Bronchial epithelial cell (primary cell): ENCODE measurements at places on chromosomes 13 and 19.

DNA sequence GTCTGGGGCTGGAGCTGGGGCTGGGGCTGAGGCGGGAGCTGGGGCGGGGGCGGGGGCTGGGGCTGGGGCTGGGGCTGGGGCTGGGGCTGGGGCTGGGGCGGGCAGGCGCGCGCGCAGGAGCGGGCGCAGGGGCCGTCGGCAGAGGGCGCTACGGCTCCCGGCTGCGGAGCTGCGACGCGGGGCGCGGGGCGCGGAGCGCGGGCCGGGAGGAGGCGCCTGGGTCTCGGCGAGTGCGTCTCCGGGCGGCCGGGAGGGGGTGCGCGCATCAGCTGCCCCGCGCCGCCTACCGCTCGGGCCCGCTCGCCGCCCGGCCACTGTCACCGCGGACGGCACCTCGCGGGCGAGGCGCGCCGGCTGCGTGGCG is 422 bp upstream of the MTUS2 start:
- DNase-seq = no peak

DNA sequence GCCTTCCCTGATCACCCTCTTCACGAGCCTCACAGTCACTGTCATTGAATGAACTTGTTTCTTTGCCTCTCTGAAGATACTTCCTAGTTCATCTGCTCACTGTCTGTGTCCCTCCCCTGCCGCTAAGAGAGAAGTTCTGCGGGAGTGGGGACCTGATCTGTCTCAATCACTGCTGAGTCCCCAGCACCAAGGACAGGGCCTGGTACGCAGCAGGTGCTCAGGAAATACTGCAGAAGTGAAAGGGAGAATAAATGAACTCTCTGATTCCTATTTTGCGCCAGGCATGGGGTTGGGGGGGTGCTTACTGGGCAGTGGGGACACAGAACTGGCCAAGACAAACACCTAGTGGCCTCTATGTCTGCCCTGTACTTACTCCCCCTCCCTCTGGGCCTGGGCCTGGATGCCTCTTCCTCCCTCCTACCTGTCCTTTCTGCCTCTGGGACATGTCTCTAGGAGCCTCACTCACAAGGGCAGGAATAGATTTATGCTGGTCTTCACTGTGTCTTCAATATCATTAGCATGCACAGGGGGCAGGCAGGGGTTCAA is 17.5 kb downstream of the FCGBP start:
- DNase-seq = no peak

GRCh38 chr19:14059652-14060155 is 2.2 kb downstream of the PALM3 start:
- no peak for DNase-seq

DNA sequence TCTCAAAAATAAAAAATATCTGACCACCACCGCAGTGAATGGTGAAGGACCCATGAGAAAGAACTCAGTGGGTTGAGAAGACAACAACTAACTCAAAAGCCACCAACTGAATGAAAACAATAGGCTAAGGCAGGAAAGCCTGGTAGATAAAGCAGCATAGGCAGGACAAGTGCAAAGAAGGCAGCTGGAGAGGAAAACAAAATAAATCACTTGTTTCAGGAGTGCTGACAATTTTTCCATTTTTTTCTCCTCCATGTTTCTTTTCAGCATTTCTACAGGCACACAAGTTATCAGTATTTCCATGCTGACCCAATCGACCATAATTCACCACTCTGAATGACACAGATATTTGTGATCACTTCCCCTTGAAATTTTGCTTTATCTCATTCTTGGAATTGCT is 597.8 kb downstream of the LIG4 start:
- DNase-seq = no peak

DNA sequence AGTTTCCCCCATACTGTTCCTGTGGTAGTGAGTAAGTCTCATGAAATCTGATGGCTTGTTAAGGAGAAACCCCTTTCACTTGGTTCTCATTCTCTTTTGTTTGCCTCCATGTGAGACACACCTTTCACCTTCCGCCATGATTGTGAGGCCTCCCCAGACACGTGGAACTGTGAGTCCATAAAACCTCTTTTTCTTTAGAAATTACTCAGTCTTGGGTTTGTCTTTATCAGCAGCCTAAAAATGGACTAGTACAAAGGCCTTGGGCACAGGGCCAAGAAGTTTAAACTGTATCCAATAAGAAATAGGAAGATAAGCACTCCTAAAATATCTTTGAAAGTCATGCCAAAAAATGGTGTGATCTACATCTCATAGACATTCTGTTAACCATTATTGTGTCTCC is 176.9 kb downstream of the TBC1D4 start:
- no peak for DNase-seq

- DNase-seq = peak; percentile 30
Measured at GRCh38 chr13:80923907-80924306, 583.0 kb upstream of the SPRY2 start.

DNA sequence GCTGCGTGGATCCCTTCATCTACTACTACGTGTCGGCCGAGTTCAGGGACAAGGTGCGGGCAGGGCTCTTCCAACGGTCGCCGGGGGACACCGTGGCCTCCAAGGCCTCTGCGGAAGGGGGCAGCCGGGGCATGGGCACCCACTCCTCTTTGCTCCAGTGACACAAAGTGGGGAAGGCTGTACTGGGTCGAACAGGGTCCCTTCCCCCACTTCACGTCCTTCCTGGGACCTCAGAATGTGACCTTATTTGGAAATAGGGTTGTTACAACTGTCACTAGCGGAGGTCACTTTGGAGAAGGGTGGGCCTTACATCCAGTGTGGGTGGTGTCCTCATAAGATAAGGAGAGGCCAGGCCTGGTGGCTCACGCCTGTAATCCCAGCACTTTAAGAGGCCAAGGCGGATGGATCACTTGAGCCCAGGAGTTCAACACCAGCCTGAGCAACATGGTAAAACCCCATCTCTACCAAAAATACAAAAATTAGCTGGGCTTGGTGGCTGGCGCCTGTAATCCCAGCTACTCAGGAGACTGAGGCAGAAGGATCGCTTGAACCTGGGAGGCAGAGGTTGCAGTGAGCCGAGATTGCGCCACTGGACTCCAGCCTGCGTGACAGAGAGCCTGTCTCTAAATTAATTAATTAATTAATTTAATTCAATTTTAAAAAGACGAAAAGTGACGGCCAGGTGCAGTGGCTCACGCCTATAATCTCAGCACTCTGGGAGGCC is 1.8 kb downstream of the F2RL3 start:
- DNase-seq = no peak

DNA sequence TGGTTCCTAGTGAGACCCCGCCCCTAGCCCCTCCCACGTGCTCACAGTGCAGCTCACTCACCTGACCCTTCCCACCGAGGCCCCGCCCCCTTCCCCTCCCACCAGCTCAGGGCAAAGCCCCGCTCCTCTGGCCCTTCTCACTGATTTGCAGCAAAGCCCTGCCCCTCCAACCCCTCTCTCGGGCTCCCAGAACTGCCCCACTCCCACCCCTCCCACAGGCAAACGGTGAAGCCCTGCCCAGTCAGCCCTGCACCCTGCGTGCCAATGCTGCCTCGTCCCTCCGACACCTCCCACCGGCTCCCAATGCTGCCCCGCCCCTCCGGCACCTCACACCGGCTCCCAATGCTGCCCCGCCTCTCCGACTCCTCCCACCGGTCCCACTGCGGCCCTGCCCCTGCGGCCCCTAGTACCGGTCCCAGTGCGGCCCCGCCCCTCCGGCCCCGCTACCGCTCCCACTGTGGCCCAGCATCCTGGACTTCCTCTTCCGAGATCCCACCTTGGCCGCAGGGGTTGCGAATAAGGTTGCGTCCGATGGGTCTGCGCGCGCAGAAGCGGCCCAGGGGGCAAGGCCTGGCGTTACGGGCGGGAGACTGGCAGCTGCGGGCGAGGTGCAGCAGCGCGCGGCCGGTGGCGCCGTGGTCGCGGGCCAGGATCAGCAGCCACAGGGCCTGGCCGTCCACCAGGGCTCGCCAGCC is 834 bp downstream of the FBXO27 start:
- peak; percentile 87 for DNase-seq

- DNase-seq = no peak
Measured at GRCh38 chr19:7159105-7159933, 89.8 kb downstream of the ZNF557 start.

GRCh38 chr13:33014291-33014690 is 1.9 kb upstream of the KL start:
- no peak for DNase-seq

GRCh38 chr19:54444737-54445136 is 4.3 kb upstream of the LENG8 start:
- DNase-seq = no peak

DNA sequence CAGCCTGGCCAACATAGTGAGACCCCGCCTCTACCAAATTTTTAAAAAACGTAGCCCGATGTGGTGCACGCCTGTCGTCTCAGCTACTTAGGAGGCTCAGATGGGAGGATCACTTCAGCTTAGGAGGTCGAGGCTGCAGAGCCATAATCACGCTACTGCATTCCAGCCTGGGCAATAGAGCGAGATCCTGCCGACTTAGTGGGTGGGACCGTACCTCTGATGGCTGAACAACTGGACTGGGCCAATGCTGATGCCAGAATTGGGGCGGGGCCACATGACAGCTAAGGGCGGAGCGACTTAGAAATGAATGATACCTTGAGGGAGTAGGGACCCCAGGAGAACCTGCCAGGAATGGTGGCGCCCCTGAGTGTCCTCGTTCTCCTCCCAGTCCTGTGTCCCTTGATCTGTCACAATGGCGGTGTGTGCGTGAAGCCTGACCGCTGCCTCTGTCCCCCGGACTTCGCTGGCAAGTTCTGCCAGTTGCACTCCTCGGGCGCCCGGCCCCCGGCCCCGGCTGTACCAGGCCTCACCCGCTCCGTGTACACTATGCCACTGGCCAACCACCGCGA is 3.6 kb downstream of the LTBP4 start:
- peak; percentile 46 for DNase-seq

DNA sequence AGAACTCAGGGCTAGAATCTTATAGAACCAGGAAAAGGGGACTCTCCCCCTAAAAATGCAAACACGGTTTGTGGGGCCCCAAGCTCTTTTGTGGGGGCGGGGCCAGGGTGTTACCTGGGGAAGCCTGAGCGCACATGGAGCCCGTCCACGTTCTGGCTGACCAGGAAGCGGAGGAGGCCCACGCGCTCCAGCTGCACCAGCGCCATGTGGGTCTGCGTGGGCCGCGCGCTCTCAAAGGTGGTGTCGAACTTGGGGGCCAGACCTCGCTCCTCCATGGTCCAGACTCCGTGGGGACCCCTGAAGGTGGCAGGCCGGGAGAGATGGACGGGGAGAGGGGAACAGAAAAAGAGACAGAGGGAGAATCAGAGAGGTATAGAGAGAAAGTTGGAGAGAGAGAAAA is 3.4 kb downstream of the SIRT6 start:
- DNase-seq = no peak
